ENCODE measurements at places on chromosomes 5 and 9. TPM values are rescaled to one million over a fixed set of nuclear protein-coding genes. Genes with fewer than 3 reads are reported as not detected.

GRCh38 chr9:21680590-21680989 lies 121.8 kb upstream of the MTAP start:
- DNase-seq, result no peak

DNA sequence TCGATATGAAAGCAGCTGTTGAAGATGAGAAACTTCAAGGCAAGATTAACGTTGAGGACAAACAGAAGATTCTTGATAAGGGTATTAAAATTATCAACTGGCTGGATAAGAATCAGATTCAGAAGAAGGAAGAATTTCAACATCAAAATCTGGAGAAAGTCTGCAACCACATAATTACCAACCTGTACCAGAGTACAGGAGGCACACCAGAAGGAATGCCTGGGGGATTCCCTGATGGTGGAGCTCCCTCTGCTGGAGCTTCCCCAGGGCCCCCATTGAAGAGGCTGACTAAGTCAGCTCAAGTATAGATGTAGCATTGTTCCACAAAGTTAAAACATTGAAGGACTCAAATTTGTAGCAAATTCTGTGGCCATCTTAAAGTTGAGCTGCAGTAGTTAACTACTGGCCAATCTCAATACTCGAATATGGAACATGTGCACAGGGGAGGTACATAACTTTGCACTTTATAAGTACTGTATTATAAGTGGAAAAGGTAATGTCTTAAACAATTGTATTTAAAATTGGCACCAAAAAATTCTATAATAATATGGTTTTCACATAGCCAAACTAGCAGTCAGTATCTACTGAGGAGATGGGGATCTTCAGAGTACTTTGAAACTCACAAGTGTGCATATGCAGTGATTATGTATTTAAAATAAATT lies 237.5 kb downstream of the CHSY3 start:
- DNase-seq, result peak; percentile 2

The TMEM232 gene
- total RNA-seq, result 0.66 TPM

The FGD3 gene
- total RNA-seq, result 42.9 TPM
